ENCODE measurements at places on chromosomes 1 and 21.

DNA sequence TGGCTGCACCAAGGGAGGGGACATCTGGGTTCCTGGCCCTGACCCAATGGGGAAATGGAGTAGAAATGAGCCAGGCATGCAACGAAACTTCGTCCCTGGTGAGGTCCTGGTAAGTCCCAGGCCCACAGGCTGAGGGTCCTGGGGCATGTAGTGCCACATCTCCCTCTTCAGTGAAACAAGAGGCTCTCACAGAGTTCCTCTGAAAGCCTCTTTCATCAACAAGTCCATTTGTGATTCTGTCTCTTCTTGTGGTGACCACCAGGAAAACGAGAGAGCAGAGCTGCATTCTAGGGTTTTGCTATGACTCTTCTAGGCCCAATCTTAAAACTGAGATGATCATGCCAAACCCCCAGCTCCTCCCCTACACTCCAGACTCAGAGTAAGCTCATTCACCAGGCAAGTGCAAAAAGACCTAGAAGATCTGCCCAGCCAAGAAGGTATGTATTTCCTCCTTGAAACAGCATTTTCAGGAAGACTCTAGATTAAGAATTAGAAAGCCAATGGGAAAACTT, 24.3 kb upstream of the RNF220 start:
- no peak for DNase-seq

GRCh38 chr1:71228742-71229365, 148.0 kb upstream of the ZRANB2 start:
- no peak for DNase-seq

DNA sequence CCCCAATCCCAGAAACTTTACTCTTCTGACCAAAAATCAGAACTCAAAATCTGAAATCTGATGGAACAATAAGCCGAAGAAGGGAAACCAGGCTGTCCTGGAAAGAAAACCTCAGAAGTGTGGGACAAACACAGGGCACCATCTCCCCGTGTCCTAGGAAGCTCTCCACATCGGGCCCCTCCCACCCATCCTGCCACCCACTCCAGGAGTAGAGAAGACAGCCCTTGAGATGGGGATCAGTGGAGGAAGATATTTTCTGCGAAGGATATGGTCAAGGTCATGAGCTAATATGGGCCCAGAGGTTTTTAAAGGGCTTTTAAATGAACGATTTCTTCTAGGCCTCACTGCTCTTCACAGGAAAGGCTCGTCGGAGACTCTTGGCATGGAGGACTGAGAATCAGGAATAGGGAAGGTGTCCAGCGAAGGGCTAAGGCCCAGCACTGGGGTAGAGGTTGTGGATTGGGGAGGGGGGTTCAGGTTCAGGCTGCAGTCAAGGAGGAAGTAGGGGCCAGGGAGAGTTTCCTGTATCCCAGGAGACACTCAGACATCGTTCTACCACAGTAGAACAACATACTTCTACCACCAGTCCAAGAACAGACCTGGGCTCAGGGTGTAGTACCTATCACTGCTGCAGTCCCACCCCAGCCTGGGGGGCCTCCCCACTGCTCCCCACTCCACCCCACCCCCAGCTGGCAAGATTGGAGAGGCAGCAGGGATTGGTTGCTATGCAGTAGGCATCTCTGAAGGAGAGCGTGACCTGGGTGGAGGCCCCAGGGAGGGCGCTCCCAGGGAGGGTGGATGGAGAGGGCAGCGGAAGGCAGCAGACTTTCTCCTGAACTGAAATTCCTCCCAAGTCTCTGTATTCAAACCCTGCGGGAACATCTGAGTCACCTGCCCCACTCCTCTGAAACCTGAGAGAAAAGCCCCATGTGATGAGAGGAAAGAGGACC, 1.2 kb upstream of the S100A5 start:
- no peak for DNase-seq

DNA sequence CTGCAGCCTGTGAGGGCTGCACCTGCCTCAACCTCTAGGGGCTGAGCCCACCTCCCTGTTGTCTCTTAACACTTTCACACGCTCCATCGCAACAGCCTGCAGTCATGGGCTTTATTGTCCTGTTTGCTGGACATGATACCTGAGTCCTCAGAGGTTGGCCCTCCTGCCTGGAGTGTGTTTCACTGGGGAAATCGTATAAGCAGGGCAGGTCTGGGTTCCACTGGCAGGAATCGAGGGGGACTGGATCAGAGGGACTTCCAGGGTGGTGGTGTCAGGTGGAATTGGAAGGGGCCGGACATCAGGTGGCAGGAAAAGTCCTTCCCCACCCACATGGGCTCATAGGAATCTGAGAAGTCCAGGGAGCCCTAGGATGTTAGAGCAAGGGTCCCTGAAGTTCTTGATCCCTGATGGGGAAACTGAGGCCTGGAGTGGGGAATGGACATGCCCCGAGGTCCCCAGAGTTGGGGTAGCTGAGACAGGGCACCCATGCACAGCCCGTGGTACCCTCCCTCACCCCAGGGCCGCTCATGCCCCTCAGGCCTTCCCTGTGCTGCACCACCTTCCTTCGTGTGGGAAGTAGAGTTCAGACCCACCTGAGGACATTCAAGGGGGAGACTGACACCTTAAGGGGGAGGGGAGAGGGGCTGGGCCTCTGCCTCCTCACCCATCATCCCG, 66.6 kb downstream of the PIK3CD start:
- no peak for DNase-seq

DNA sequence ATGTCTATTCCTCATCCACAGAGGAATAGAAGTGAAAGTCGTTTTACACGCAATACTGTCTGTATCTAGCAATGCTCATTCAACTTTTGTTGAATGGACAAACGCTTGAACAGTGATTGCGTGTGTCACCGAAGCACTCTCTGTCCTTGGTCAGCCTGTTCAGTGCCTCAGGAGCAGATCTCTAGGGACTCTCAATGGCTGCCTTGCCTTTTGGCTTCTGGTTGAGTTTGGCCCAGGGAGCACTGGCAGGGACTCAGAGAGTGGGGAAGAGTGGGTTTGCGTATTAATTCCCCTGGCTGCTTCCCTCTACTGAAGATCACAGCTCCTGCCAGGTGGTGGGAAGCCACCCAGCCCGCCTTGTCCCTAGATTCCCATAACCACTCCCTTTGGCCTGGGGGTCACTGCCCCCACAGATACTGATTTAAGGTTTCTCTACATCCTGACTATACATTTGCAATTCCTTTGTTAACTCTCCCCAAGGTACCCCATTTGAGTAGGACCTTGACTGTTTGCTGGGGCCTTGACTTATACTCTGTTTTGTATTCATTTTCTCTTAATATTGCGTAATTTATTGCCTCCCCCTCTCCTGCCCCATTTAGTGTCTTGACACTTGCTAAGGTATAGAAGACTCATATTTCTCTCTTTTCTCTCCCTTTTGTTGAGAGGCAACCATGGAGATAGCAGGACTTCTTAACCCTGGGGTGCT, 61.7 kb upstream of the USP24 start:
- DNase-seq, result no peak

DNA sequence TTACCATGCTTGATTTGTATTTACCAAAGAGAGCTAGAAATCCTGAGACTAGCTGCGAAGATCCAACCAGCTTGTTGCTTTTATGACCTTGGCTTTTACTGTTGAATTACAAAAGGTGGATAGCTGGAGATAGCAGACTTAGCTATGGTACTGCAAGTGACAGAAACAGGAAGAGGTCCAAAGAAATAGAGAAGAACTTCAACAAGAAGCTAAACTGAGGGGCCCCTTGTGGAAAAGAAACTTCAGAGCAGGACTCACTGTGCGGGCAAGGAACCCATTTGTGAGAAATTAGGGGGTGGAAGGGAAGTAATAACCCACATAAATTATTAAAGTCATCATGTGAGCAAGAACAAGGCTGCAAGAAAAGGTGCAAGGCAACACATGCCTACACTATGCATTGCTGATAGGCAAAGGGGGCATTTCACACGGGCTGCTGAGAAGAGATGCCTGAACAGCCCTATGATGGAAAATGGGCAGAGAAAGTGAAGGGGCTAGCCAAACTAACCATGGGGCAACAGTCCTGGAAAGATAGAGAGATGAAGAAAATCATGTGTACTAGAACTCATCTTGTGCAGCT, 116.6 kb upstream of the PRDX6 start:
- no peak for DNase-seq

- DNase-seq, result peak; percentile 72
These were observed 6.8 kb upstream of the AKR1A1 start for GRCh38 chr1:45543581-45544417.

GRCh38 chr1:220893701-220894024, 14.4 kb downstream of the HLX start:
- DNase-seq, result no peak

DNA sequence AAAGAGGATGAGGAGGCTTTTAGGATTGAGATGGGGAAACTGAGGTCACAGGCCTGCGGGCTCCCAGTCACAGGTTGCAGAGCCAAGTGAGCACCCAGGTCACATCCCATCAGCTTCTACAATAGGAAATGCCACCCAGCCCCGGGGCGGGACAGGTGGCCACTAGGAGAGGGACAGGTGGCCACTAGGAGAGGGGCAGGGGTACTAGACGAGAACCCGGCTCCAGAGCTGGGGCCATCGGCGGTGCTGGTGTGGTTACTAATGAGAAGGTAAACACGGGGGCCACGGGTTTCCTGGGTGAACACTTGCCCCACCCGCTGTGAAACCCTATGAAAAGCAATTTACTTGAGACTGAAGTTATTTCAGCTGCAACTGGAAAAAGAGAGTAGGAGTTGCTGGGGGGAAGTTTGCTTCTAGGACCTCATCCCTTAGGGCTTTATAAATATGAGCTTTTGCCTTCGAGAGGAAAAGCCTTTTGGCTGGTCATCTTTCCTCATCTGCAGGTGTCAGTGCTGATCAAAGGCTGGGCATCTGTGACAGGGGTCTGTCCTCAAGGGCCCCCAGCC, 52.5 kb downstream of the MRPL37 start:
- no peak for DNase-seq

- DNase-seq, result no peak
These were observed 3.8 kb downstream of the CMPK1 start for GRCh38 chr1:47337350-47337749.

DNA sequence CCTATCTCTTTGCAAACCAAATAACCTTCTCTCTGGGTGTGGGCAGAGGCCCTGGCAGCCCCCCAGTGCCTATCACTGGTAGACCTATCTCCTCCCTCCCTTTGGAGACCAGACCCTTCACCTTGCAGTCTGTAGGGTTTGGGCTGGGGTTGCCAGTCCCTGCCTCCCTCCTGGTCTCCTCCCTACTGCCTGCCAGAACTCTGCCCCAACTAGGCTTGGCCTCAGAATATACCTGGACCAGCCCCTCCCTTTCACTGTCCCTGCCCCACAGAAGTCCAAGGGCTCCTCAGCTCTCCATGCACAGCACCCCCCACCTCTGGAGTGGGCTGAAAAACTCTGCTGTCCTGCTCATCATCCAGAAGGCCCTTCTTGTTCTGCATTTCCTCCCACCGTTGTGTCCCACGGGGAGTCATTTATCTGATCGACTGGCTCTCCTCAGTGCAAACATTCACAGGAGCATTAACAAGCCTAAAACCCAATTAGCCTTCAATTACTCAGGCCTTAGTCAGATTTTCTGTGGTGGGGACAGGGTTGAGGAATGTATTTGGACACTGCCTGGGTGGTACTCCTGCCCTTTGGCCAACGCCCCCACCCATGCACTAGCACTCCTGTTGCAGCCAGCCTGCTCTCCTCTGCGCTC, 27.7 kb upstream of the DMBX1 start:
- no peak for DNase-seq

- DNase-seq, result no peak
These were observed 8.4 kb downstream of the RPS6KA1 start for GRCh38 chr1:26537951-26538352.

DNA sequence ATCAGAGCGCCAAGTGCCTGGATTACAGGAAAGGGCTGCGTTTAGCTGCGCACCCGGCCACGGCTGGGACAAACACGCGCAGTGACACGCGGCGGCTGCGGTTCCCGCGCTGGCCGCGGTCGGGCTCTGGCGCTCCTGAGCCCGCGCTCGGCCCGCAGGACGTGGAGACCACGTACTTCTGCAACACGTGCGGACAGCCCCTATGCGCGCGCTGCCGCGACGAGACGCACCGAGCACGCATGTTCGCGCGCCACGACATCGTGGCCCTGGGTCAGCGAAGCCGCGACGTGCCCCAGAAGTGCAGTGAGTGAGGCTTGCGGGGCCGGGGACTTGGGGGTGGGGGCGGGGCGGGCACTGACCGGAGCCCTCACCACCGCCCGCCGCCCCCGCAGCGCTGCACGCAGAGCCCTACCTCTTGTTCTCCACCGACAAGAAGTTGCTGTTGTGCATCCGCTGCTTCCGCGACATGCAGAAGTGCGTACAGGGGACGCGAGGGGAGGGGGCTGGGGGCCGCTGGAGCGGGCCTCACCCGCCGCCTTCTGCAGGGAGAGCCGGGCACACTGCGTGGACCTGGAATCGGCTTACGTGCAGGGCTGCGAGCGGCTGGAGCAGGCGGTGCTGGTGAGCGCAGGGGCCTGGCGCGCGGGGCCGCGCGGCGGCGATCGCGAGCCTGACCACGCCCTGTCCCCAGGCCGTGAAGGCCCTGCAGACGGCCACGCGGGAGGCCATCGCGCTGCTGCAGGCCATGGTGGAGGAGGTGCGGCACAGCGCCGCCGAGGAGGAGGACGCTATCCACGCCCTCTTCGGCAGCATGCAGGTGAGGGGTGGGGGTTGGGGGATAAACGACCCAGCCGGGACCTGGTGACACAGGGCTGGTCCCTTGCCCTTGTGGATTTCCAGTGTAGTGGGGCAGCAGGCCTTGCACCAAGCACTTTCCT, 3.1 kb downstream of the RNF207 start:
- DNase-seq, result no peak

DNA sequence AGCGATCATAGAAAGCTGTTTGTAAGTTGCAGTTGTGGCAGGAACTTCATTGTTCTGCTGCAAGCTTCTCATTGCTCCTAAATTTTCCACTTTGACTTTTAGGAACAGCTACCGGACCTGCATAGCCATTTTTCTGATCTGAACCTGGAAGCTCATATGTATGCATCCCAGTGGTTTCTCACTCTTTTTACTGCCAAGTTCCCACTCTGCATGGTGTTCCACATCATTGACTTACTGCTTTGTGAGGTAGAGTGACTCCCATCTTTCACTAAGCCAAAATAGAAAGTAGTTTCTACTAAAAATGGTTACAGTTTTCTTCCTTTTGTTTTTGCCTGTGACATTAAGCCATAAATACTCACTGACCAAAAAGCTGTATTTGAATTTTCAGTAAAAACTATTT, 254.2 kb downstream of the GPR52 start:
- no peak for DNase-seq
